ENCODE measurements at places on chromosomes 13 and 19. TPM values are rescaled to one million over a fixed set of nuclear protein-coding genes. Genes with fewer than 3 reads are reported as not detected.

The GRK1 gene
- not detected for total RNA-seq

The ZNF90 gene
- total RNA-seq = 39.2 TPM

DNA sequence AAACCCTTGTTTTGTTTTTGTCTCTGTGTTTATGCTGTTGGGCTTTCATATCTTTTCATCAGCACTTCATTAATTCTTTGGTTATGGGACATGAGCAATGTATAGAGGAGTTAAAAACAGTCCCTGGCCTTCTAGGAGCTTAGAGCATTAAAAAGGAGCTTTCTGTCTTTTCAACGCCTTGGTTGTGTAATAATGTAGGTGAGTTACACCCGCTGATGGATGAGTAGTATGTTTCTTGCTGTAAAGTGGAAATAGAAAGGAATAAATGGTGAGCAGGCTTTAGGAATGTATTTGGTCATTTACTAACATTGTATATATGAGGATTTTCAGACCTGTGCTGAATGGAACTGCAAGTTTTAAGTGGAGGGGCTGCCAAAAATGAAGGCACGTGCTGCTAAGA, 121.5 kb upstream of the RNF113B start:
- DNase-seq = no peak

- DNase-seq = no peak
Observed at GRCh38 chr19:12295191-12295590, 508 bp upstream of the ZNF44 start.

- no peak for DNase-seq
Observed at GRCh38 chr19:43105496-43105895, 23.0 kb upstream of the PSG2 start.

- DNase-seq = no peak
Observed at GRCh38 chr13:97266332-97266731, 44.2 kb downstream of the MBNL2 start.

Data from ureter (tissue), 1 donor.